Activated T-cell treated with anti-CD3 and anti-CD28 coated beads for 1 hour (primary cell): ENCODE measurements at places on chromosomes 7 and 10.

GRCh38 chr7:85019778-85020177 is 167.1 kb downstream of the SEMA3D start:
- DNase-seq: no peak

DNA sequence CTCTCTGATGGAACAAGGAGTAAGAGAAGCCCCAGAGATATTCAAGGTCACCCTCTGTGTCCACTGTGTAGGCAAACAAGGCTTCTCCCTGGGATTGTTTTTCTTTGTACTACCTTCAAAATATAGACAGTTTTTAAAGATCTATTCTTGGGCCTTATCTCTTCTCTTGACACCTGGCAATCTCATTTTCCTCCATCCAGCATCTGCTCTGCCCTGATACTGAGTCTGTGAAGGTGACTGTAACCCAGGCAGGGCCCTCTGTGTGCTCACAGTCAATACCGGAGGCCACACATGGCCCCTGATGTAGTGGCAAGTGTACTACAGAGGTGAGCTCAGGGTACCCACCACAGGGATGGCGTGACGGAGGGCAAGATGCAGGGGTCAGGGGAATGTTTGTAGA is 221.1 kb downstream of the SNX10 start:
- DNase-seq: no peak

DNA sequence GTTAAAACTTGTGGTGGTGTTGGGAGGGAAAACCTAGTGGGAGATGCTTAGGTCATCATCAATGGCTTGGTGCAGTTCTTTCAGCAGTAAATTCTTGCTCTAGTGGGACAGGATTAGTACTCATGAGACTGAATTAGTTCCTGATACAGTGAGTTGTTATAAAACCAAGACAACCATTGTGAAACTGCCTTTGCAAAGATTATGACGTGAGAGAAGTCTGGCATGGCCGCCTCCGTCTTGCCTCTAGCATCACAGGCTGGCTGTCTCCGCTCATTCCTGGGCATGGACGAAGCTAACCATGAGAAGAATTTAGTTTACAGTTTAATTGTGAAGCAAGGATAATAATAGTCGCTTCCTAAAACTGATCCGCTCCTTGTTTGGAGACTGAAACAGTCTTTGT is 186.4 kb downstream of the KIF20B start:
- DNase-seq: no peak

- no peak for DNase-seq
Measured at GRCh38 chr7:139471740-139472353, 11.6 kb downstream of the KLRG2 start.

GRCh38 chr10:94299417-94299816 is 63.3 kb downstream of the NOC3L start:
- no peak for DNase-seq

DNA sequence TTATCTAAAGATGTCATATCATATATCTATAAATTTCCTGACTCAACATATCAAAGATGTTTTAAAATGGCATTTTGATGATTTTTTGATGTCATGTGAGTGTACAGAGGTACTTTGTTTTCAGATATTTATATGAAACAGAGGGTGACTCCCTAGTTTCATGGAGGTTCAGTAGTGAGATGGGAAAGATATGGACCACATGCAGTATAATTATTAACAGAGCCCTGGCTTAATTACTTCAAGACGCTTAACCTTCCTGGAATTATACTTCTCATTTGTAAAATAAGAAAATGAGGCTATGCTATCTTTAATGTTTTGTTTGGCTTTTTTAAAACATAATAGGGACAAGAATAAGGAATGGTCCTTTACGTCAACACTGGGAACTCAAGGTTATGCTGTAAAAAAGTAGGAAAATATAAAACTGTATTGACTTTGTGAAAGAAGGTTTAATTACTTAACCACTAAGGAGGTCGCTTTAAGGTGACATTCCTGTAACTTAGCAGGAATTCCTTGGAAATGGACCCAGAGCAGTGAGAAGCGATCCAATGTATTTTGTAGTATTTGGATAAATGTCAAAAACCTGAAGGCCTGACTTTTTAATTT is 821.0 kb upstream of the IGFBP3 start:
- DNase-seq: no peak

- no peak for DNase-seq
Measured at GRCh38 chr10:44237364-44238049, 147.4 kb downstream of the CXCL12 start.

DNA sequence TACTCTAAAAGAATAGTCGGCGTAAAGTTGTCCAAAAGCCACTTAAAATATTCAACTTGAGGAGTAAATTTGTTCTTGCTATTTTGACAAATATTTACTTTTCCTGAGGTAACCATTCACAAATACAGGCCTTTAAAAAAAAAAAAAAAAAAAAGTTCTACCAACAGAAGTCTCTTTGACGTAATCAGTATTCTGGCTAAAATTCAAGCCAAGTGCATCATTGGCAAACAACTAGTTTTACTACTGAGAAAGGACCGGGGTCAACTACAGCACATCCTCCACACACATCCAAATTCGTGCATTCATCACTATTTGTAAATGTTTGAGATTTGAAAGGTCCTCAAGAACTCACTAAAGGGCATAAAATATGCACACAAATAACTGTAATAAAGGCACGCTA is 2.0 kb downstream of the OAT start:
- no peak for DNase-seq

DNA sequence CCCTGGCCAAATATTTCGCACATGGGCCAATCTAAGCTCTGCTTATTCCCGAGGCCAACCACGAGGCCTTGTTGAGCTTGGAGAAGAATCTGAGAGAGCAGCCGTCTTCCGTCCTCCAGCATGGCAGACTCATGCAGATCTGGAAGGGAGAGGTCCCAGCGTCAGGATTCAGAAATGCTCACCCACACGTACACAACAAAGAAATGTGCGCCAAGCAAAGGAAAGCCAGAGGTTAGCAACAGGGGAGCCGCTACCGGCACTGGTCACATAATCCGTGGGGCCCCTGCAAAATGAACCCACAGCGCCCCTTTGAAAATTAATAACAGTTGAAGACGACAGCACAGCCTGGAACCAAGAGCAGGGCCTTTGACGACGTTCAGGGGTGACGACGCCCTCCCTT is 25.4 kb upstream of the PRKAG2 start:
- no peak for DNase-seq

- DNase-seq: peak; percentile 9
Measured at GRCh38 chr10:71270301-71271220, 48.5 kb upstream of the SLC29A3 start.

DNA sequence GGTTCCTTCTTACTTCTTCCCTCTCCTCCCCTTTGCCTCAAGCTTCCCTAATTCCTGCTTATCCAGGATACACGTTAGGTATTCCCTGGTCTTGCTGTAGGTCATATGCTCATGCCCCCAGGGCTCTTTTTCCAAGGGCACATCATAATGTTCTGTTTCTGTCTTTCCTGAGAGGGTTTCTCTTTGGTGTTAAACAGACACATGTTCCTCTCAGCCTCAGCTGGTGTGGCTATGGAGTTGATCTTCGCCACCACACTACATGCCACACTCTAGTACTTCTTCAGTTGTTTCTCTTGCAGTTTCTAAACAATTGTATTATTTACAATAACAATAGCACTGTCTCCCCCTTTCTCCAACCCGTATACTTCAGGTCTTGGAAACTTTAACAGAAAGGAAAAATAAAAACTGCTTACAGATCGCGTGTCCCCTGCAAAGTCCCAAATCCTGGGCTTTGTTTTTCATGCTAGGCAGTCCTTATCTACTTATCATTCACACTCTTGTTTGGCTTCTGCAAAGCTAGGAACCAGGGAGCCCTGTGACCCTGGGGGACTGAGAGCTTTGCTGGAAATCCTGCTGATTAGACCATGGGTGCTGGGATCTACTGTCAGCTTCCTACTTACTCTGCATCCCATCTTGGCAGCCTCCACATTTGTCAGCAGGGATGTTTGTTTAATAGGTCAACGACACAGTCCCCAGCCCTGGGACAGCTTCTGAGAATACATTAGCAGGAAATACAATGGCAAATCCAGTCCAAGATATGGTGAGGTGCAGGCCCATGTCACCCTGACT is 193.9 kb upstream of the BMPER start:
- DNase-seq: no peak

- DNase-seq: no peak
Measured at GRCh38 chr10:117007080-117007479, 2.1 kb upstream of the SHTN1 start.

DNA sequence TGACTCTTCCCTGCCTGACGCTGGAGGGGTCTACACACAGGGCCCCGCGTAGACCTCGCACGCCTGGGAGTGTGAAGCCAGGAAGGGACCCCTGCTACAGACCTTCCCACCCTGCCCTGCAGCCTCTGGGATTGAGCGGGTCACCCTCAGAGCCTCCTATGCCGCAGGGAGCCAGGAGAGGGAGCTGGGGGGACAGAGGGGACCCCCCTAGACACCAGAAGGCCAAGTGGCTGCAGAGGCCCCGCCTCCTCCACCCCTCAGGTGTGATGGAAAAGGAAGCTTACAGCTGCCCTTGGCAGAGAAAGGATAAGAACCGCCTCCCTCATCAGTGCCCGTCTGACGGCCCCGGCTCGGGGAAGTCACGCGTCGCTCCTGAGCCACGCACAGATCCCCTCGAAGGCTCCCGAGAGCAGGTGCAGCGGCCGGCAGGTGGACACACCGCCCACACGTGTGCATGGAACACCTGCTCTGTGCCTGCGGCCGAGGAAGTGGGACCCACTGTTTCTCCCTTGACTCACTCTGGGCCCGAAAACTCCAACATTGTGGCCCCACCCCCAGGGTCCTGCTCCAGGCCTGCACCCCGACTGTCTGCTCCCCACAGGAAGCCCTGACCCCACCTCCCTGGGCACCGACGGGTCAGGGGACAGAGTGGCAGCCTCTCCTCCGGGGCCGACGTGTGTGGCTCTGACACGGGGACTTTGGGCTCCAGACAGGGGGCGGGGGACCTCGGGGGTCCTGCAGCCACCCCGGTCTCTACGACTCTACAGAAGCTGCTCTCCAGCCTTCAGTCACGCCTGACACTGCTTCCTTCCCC is 73.3 kb downstream of the MICALL2 start:
- DNase-seq: no peak

DNA sequence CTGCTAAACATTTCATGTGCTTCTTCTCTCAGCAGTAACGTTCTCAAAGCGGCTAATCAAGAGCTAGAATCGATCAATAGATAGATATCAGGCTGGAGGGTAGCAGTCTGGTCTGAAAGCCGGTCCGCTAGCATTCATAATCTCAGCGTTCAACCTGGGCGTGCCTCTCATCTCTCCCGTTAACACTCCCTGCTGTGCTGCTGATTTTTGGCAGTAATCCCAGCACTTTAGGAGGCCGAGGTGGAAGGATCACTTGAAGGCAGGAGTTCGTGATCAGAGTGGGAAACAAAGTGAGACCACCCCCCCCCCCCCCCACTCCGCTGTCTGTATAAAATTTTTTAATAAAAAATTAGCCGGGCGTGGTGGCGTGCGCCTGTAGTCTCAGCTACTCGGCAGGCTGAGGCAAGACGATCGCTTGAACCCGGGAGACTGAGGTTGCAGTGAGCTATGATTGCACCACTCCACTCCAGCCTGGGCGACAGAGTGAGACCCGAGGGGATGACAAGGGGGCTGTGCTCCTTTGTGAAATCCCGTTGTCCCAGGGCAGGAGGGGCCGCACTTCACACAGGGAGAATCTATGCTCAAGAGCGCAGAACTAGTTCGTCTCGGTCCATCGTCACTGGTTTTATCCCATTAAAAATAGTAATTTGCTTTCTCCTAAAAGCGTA is 624 bp upstream of the CEP55 start:
- no peak for DNase-seq

GRCh38 chr10:31100662-31101061 is 69.0 kb upstream of the ZNF438 start:
- DNase-seq: no peak

- DNase-seq: no peak
Measured at GRCh38 chr7:37694208-37695094, 10.9 kb downstream of the GPR141 start.

DNA sequence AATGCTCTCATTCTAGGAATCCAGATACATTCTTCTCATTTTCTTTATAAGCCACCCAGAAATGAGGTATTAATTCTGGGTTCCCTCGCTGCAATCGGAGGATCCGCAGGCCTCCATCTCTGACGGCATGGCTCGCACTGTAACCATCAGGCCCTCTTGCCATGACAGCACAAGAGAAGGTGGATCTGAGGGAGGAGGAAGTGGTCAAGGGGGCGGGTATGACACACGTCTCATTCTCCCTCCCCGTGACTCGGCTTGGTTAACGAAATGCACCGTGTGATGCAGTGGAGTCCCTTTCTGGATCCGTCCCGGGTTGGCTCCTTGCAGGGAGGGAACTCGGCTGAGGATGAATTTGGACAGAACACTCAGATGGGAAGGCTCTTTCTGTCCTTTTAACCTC is 280.2 kb downstream of the TCERG1L start:
- DNase-seq: no peak

DNA sequence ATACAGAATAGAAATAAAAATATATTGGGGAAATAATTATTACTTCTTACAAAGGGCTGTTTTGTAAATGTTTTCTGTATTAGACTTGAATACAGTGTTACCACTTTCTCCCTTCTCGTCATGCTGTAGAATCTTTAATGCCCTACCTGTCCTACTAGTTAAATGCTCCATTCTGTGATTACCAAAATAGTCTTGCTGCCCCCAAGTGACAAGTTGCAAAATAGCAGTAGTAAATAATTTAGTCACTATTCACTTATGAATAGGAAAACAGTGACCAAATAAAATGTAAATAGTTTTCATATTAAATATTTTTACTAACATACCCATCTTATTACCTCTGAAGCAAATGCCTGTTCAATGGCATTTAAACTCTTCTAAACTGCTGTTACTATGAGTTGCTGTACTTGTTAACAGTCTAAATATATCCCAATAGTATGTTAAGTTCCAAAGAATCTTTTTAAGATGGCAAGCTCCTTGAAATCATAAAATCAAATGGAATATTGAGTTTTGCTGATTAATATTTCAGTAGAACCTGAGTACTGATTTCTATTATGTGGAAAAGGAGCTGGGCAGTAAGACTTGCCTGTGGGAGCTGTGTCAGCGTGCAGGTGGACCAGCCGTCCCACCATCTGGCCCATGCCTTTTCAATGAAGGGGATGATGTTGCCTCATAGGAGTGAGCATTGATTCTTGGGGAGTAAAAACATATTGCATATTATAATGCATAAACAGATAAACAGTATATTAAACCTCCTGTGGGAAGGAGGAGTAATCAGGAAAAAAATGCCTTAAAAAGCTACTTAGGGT is 18.1 kb upstream of the OIT3 start:
- no peak for DNase-seq

GRCh38 chr7:98116656-98117461 is 10.2 kb downstream of the LMTK2 start:
- no peak for DNase-seq

DNA sequence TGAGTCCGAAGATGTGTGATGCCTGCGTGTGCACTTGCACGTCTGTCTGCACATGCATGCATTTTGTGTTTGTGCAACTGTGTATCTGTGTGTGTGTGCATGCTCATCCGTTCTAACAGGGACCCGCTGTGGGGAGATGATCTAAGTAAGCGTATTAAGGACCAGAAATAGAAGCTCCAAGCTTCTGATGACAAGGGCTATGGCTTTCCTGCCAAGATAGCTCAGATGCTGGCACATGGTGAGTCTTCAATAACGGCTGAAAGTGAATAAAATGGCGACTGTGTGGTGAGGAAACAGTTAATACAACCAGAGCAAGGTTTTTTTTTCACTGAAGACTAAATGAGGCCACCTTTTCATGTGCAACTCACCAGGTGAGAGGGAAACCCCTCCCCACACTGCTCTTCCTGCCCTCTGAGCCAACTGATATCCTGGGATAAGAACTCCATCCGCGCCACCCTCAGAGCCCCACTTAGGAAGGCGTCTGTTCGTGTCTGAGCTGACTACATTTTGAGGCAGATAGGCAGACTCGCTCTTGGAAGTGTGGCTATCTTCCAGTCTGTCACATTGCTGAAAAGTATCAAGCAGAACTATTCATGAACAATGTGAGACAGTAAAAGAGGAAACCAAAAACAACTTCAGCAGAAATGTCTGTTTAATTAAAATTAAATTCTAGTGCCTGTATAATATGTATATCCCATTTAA is 47.4 kb upstream of the TCERG1L start:
- DNase-seq: no peak
